8988T (cell line): ENCODE measurements at places on chromosomes 5 and 9.

GRCh38 chr5:54187694-54188093 is 122.7 kb downstream of the ARL15 start:
- DNase-seq, result no peak

GRCh38 chr5:81856948-81857928 is 106.3 kb upstream of the SSBP2 start:
- DNase-seq, result peak; percentile 24

GRCh38 chr9:27818348-27818747 is 245.1 kb upstream of the C9orf72 start:
- no peak for DNase-seq

DNA sequence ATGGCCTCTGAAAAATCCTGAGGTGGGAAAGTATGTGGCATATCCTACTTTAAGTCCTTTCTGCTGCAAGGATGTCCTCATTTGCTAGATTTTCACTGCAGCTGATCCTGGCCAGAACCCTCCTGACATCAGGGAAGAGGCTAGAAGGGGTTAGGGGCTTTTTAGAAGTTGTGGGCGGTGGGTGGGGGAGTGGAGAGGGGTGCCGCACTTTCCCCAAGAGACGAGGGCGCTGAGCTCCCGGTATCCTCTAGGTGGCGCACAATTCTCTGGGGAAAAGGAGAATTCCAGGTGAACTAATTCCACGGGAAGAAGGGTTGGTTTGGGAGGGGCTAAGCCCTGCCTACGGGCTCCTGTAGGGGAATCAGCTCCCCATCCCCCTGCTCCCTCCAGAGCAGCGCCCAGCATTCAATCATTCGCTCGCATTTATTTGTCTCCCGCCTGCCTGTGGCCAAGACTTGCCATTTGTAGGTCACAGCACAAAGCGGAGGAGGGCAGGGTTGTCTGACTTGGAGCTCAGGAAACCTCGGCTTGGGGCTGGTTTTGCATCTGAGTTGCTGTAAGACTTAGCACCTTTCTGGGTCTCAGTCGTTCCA is 42.9 kb upstream of the HAND1 start:
- DNase-seq, result peak; percentile 65
